NCI-H748 treated with DMSO at 0.1 percent for 48 hours (cell line): ENCODE measurements at places on chromosomes 13 and 19.

GRCh38 chr13:23180711-23181110 lies at the start of gene SGCG:
TSS of gene SGCG (plus strand) at chr13:23180979. CDS start at chr13:23203695, 22,716 bp downstream.
- DNase-seq, result no peak

GRCh38 chr13:98664047-98664446 lies 87.1 kb upstream of the STK24 start:
- DNase-seq, result no peak

- DNase-seq, result no peak
These were observed 996 bp downstream of the ERVV-2 start for GRCh38 chr19:53045536-53045935.

DNA sequence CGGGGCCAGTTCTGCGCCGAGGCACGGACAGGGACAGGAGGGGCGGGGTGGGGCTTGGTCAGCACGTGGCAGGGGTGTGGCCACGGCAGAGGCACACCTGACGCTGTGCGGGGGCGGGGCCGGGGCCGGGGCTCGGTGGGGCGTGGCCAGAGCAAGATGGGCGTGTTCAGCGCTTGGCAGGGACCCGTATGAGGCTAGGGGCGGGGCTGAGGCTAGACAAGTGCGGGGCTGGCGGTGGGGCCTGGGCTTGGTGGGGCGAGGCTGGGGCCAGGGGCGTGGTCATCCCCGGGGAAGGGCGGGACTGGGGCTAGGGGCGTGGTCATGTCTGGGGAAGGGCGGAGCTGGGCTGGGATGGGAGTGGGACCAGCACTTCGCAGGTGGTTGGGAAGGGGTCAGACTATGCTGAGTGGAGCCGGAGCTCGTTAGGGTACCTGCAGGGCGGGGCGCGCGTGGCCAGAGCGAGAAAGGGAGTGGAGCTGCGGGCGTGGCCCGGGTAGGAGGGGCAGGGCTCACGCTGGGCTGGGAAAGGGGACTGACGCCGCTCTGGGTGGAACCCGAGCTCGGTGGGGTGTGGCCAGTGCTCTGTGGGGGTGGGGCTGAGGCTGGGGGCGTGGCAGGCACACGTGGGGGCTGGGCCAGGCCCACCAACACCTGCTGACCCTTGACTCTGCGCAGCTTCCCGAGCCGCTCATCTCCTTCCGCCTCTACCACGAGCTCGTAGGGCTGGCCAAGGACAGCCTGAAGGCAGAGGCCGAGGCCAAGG lies 12.8 kb downstream of the POLR2E start:
- peak; percentile 90 for DNase-seq

GRCh38 chr13:26557051-26557392 lies 461 bp upstream of the WASF3 start:
- DNase-seq, result no peak

GRCh38 chr13:41312176-41312500 lies 1.1 kb downstream of the NAA16 start:
- DNase-seq, result peak; percentile 21

DNA sequence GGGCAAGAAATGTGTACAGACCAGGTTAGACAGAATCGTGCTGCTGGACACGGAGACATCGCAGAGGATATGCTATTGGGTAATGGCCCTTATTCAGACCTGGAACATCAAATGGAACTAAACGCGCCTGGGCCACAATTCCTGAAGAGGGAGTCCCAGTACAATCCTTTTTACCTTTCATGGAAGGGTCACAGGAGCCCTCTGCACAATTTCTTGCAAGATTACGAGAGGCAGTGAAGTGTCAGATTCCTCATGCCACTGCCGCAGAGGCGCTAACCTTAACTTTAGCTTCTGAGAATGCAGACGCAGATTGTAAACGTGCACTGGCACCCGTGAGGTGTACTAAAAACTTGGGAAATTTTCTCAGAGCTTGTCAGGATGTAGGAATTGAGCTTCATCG lies 18.1 kb downstream of the CLEC4M start:
- no peak for DNase-seq

DNA sequence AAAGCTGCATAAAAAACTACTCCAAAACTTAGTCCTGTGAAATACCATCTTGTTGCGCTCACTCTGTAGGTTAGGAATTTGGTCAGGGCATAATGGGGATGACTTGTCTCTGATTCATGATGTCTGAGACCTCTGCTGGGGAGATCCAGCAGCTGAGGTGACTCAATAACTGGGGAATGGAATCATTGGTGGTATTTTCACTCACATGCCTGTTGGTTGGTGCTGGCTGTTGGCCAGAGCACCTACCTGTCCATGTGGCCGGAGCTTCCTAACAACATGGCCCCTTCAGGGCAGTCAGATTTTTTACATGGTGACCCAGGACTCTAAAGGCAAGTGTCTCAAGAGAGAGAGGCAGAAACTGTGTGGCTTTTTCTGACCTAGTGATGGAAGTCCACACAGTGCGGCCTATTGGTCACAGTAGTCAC lies 7.4 kb upstream of the ESD start:
- DNase-seq, result no peak

GRCh38 chr19:58586133-58586765 lies 13.1 kb upstream of the MZF1 start:
- DNase-seq, result no peak

DNA sequence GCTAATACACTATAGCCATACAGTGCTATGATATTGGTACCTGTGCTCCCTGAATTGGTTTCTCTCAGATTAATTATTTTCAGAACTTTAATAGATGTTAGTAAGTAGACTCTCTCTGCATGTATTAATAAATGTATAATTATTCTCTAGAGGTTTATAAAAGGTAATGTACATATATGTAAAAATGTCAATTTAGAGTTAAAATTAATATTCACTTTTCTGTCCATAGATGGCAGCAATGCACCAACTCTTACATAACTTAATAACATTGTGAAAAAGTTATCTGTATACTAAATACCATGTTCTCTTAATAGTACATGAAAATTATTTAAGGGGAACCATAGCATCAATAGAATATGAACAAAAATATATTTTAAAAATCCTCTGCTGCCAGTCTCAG lies 515.0 kb upstream of the KLHL1 start:
- peak; percentile 21 for DNase-seq

DNA sequence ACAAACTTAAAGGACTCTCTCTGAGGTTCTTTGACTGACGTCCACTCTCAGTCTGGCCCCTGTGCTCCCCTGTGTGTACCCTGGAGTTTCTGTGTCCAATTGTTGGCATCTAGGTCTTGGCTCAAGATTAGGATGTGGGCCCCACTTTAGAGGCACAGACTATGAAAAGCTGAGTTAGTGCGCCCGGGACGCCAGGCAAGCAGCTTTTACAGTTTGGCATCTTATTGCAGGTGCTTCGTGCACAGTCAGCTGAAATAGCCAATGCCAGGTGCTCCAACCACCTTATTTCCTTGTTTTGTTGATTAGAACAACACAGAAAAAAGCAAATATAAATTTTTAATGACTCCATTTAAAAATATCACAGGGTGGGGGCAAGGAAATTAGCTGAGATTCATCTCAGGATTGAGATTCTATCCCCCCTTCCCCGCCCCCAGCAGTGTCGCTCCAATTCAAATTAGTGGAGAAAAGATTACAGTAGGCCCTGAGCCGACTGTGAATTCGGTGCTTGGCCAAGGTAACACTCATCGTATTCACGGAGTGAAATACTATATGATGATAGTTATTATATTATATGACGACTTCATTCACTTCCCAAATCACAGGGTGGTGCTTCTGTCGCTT lies 4.3 kb downstream of the SOX1 start:
- peak; percentile 58 for DNase-seq

DNA sequence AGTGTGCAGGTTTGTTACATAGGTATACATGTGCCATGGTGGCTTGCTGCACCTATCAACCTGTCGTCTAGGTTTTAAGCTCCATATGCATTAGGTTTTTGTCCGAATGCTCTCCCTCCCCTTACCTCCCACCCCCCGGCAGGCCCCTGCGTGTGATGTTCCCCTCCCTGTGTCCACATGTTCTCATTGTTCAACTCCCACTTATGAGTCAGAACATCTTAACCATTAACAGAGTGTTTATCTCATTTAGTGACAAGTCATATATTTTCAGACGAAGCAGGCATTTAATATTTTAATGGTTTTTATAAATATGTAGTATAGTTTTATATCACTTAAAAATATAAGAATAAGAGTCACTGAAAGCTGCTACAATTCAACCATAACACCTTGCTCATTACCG lies 780.5 kb upstream of the ARGLU1 start:
- no peak for DNase-seq

GRCh38 chr13:46288570-46289259 lies 77.0 kb downstream of the LRRC63 start:
- DNase-seq, result peak; percentile 47

DNA sequence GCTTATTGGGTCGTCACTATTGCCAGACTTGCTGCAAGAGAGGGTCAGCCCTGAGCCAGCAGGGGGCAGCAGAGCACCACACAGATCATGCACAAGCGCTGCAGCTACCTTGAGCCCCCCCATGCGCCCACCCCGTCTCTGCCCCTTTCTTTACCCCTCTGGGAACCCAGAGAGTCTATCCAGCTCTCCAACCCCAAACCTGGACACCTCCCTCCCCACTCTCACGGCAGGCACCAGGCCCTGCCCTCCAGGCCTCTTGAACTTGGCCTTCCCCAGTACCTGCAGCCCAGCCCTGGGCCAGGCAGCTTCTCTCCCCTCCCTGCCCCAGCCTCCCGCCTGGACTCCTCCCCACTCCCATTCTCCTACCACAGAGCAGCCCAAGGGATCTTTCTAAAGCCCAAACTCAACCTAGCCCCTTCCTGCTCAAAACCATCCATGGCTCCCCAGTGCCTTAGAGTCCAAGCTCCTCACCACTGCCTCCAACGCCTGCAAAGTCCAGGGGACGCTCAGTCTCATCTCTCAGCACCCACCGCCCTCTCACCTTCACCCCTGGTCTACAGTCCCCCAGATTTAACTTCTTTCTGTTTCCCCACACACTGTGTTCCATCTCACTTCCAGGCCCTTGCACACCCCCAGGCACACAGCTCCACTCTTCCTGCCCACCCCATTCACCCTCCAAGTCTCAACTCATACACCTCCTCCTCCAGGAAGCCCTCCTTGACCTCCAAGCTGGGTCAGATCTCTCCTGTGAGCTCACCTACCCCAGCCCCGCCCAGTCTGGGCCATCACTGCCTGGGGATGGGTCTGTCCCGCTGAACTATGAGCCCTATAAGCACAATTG lies 9.4 kb upstream of the CEACAM16 start:
- peak; percentile 41 for DNase-seq

DNA sequence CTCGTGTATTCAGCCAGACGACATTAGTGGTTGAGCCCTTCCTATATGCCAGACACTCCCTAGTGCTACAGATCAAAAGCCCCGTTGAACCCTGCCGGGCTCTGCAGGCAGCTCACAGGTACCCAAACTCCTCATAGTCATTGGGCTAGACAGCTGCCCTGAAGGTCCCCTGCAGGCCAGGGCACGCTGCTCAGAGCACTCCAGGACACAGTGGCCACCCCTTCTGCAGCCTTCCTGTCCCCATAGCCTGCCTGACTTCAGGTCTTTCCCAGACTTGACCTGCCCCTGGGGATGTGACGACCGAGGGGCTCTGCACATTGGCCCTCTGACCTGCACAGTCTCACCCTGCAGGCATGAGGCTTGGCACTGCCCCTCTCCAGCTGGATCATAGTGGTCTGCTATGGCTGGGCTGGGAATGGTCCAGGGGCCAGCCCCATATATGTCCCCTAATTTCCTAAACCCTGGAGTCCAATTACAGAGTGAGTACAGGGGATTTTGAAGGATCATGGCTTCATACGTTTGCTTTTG lies 64.2 kb upstream of the UBAC2 start:
- DNase-seq, result no peak

DNA sequence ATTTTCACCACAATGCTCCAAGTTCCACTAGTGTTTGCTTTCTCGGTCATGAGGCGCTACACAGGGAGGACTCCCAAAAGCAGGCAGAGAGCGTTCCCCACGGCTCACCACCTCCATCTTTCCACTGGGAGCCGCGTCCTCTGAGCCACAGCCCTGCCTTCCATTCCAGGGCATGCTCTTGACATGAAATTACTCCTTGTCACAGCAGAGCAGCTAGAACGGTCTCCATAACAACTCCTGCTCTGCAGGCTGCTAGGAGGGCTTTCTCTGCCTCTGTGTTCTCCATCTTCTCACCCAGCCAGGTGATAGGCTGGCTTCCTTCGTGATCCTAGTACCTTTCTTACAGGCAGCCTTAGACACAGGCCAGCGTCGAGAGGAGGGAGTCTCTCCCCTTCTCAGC lies 171.8 kb upstream of the UBL3 start:
- no peak for DNase-seq

- no peak for DNase-seq
These were observed 55.2 kb downstream of the ELF1 start for GRCh38 chr13:40963927-40964326.

DNA sequence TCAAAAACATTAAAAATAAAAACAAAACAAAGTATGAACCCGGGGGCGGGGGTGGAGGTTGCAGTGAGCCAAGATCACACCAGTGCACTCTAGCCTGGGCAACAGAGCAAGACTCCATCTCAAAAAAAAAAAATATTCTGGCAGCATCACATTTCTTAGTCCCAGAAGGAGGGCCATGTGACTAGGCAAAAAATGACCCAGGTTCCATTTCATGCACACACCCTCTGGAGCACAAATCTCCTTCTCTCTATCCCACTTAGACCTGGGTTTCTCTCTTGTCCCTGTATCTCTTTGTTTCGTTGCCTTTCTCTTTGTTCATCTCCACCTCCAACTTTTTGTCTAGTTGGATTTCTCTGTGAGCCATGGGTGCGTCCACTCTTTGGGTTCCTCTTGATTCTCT lies 6.2 kb upstream of the CYP2A7 start:
- no peak for DNase-seq

GRCh38 chr19:34135821-34136611 lies 36.3 kb upstream of the LSM14A start:
- no peak for DNase-seq

DNA sequence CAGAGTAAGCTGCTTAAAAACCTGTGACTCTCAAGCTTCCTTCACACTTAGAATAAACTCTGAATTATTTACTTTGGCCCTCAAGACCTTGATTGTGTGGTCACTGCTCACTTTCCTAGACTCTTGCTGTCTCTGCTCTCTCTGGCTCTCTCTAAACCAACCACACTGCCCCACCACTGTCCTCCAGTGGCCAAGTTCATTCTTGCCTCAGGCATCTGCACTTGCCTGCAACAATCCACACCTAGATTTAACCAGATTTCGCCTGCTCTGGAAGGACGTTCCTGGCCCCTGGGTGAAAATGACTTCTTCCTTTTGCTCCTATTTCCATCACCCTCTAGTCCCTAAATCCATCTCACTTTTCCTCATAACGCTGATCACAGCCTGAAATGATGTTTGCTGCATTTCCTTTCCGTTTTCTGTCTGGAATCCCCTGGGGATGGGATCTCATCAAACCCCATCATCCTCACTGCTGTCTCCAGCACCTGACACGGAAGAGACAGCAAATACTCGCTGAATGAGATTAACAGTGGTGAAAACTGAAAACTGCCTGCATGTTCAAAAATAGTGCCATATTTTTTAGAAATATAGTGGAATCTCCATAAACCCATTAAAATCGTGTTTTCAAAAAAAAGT lies 232.6 kb downstream of the UQCRFS1 start:
- DNase-seq, result no peak

GRCh38 chr13:98285317-98285716 lies 108.2 kb upstream of the RNF113B start:
- peak; percentile 96 for DNase-seq

GRCh38 chr19:2561895-2562294 lies 86.0 kb downstream of the GADD45B start:
- no peak for DNase-seq
